ENCODE measurements at places on chromosomes 16 and 17.

DNA sequence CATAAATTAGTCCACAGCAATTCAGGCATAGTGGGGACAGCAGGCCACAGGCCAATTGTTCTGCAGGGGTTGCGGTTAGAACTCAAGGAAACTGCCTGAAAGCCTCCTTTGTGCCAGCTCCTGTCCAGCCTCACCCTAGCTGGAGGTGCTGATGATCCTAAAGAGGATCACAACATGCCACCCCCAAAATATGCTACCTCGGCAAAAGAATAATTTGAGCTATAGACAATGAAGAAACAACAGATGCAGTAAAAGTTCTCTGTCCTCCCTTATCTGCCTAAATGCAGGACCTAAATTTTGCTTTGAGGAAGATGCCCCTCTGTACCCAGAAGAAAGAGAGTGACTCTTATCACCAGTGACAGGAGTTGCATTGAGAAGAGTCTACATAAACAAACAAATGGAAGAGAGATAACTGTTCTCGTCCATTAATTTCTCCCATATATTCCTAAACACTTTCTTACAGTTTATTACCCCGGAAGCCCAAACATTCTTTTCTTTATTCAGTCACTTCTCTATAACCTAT lies 14.7 kb downstream of the ALOX15 start:
- DNase-seq, result no peak

DNA sequence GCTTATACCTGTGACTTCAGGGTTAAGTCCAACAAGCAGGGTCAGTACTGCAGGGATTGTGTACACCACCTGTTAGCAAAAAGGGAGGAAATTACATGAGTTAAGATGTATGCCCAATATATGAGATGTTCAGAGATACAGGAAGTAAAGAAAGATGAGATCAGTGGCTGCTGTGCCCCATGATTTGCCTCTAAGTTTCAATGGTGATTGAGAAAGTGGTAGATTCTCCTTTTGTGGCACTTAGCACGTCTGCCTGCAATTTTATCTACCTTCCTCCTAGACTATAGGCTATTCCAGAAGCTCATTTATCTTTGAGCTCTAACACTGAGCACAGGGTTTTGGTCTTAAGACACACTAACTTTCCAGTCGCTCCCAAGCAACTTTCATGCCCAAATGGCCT lies 3.6 kb downstream of the TMEM220 start:
- DNase-seq, result no peak

GRCh38 chr16:53558710-53559109 lies 55.7 kb upstream of the AKTIP start:
- DNase-seq, result no peak

- DNase-seq, result no peak
Observed at GRCh38 chr17:753418-753817, 1.4 kb upstream of the GEMIN4 start.

- DNase-seq, result no peak
Observed at GRCh38 chr17:65535777-65536572, 25.5 kb downstream of the AXIN2 start.

DNA sequence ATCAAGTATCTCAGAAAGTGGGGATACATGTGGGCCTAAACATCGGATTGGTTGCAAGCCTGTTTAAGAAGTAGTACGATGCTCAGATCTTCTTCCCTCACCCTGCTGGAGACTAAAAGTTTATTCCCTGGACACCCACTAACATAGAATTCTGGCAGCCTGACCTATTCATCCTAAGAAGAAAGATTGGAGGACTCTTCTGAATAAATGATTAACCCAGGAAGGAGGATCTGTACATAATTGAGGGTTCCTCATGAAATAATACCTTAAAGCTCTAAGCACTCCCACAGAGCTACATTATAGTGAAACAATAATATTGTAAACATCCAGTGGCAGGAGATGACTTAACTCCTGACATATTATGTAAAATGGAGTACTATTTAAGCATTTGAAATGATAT lies 111.7 kb downstream of the NLK start:
- DNase-seq, result no peak

GRCh38 chr17:63356337-63356757 lies 89.8 kb downstream of the CYB561 start:
- peak; percentile 56 for DNase-seq

GRCh38 chr17:74008196-74008595 lies 195.3 kb upstream of the RPL38 start:
- DNase-seq, result no peak

DNA sequence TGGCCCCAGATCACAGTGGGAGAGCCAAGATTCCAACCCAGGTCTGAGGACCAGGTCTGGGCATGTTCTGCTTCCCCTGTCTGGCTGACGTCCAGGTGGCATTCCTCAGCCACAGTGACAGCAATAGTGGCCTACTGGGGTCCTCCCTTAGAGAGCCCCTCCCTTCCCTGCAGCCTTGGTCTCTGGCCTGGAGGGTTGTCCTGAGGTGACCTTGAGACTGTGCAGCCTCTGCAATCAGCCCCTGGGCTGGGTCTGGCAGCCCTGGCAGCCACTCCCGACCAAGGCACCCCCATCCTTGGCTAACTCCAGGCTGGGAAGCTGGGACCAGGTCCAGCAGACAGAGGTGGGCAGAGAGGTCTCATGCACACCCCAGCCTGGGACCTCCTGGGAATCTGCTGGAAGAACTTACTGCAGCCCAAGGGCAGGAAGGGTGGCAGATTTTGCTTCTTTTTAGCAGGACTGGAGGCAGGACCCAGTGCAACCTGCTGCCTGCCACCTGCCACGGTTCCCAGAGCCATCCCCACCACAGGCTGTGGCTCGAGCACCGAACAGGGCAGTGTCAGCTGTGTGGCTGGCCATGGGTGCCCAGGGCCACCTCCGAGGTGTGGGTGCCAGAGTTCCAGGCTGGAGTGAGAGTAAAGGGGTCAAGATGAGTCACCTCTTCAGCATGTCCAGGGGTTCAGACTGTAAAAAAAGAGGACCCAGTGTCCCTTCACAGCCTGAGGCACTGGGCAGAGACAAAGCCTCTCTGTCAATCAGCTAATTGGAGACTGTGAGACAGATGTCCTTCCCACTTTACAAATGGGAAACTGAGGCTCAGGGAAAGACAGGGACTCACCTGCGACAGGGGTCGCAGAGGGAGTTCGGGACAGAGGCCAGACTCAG lies 12.6 kb downstream of the GRB7 start:
- DNase-seq, result no peak

DNA sequence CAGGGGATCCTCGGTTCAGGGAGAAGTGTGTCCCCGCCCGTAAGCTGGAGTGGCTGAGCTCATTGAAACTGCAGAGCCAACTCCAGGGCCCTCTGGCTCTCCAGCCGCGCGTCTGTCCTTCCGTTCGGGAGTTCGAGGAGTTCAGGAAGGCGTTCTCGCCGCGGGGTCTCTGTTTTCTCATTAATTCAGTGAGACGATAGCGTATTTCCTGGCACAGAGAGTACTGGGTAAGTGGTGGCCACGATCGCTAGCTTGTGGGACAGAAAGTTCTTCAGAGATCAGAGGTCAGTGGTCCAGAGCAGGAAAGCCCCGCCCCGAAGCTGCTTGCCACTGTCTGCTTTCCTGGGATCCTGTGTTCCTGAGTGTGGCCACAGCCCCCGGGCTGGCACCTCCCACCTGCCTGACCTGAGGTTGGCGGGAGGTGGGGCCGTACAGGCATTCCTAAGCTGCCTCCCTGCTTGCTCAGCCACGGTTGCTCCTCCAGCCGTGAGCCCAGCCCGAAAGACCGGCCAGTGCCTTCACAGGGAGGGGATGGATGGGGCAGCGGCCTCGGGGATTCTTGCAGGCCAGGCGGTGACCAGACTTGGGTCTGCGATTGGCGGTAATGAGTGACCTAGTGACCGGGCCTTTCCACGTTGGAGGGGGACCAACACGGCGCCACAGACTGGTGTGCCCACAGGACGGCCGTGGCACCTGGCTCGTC lies 8.9 kb downstream of the BAIAP2 start:
- peak; percentile 88 for DNase-seq

DNA sequence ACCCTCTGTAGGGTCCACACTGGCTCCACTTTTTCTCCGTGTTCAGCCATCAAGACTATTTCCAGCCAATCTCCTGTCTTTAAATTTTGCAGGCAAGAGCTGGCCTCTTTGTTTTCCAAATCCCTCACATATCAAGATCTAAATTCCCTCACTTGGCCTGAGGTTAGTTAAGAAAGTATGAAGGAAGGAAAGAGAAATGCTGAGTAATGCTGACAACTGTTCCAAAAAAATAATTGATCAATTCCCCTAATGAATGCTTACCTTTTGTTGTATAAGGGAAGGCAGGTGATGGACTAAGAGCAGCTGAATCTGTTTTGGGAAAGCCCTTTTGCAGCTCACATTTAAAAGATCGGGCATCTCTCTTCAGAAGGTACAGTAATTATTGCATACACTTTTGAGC lies 105.1 kb upstream of the KCNJ16 start:
- no peak for DNase-seq

DNA sequence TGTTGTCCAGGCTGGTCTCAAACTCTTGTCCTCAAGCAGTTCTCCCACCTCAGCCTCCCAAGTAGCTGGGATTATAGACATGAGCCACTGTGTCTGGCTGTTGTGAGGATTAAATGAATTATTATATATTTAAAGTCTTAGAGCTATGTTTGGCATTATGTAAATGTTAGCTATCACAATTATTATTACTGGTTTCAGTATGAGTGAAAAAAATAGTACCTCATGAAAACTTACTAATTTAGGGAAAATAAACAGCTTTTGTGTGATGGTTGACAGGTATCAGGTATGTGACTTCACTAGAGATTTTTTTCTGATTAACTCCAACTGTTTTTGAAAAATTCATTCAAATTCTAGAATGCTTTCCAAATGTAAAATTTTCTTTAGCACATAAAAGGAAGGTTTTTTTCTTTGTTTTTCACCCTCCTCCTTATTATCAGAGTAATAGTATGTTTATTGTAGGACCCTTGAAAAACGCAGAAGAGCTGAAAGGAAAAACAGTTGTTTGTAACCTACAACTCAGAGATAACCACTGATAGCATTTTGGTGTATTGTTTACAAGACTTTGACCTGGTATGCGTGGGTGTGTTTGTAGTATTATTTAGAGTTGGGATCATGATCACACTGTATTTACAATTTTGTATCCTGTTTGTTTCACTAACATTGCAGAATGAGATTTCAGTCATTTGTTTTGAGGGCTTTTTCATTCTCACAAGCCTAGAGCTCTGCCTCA lies 13.2 kb downstream of the NLK start:
- peak; percentile 37 for DNase-seq

DNA sequence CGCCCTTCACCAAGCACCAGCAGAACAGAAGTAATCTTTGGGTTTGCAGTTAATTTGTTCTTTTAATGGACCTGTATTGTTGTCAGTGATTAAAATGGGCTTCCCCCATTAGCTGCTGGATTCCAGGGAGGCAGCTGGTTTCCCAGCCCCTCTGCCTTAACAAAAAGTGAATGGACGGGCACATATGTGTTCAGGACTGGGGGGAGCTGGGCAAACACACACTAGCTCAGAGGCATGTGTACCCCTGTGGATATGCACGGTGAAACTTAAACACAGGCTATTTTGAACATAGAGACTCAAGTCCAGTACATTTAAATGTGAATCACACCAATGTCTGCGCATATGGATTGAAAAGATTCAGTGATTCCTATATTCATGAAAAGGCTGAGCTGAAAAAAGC lies 25.5 kb upstream of the TMEM132E start:
- DNase-seq, result no peak

- DNase-seq, result no peak
Observed at GRCh38 chr16:48596326-48596725, 13.7 kb downstream of the N4BP1 start.

DNA sequence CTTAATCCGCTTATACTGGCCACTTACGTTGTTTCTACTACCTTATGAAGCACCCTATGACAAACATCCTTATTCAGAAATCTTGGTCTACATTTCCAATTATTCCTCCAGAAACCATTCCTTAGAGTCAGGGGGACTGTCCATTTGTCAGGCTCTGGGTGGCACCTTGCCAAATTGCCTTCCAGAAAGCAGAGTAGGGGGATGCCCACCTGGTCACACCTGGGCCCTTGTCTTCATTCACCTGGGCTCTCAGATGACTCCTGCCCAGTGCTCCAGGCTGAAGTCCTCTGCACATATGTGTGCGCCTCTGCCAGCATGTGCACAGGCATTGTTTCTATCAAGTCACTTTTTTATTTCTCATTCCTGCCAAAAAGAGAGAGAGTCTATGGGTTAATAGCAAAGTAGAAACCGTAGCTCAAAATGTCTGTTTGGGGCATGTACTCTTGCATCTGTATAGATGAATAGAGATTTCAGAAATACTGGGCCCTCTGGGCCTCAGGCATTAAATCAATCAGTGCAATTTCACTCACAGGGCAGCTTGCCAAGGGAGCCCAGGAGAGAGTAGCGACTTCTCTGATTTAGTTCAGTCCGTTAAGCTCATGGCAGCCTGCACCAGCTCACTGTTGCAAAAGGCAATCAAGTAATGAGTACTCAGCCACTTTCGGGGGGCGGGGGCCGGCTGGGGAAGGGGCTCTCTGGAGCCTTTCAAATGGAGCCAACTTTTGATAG lies 104.7 kb downstream of the SOCS1 start:
- DNase-seq, result no peak

- no peak for DNase-seq
Observed at GRCh38 chr17:63695889-63696288, 4.0 kb downstream of the LIMD2 start.

- peak; percentile 86 for DNase-seq
Observed at GRCh38 chr17:17379197-17379991, 76.2 kb downstream of the NT5M start.

- no peak for DNase-seq
Observed at GRCh38 chr16:21989133-21989532, 11.8 kb downstream of the PDZD9 start.

- no peak for DNase-seq
Observed at GRCh38 chr17:82063424-82064415, 1.9 kb downstream of the DUS1L start.
